Neural crest cell (in vitro differentiated cells): ENCODE measurements at places on chromosomes 12 and 14.
A peak's percentile ranks its signal among the peaks of the same experiment; 100 is the strongest.

DNA sequence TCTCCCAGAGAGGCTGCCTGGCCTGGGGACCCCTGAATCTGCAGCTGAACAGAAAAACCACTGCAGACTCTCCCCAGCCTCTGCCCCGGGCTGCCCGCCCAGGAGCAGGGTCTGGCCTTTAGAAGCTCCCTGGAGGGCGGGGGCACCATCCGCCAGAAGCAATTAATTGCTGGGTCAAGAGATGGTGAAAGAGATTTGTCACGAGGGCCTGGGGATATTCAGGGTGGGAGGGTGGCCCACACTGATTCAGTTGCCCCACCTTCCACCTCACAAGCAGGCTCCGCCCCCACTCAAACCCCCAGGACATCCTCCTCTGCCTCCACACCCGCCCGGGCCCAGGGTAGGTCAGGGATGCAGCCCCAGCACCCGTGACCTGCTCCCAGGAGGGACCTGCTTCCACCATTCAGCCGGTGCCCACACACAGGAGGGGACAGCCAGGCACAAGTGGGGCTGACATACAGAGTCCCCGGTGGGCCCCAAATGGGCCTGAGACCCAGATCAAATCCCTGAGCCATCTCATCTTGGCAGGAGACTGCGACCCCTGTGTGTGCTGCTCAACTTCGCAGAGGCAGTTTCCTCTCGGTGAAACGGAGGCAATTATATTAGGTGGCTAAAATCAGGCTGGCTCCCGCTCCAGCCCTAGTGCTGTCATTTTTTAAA, 23.0 kb downstream of the NCOR2 start:
- peaks cover 15% of the 10 kb centered on the region for H3K4me1 ChIP-seq
- no peak overlapping the region for H3K4me3 ChIP-seq
- H3K36me3 ChIP-seq, result no peaks in the 10 kb centered on the region
- no peak overlapping the region for H3K27ac ChIP-seq
- no peaks in the 10 kb centered on the region for H3K27me3 ChIP-seq
- no peak for DNase-seq

GRCh38 chr14:99344051-99344758, 72.2 kb upstream of the BCL11B start:
- H3K4me3 ChIP-seq, result no peak overlapping the region
- H3K27ac ChIP-seq, result no peak overlapping the region
- H3K27me3 ChIP-seq, result peaks cover 7% of the 10 kb centered on the region
- no peaks in the 10 kb centered on the region for H3K36me3 ChIP-seq
- no peak for DNase-seq

- no peaks in the 10 kb centered on the region for H3K4me1 ChIP-seq
- no peak for DNase-seq
- no peak overlapping the region for H3K27ac ChIP-seq
- peaks cover 8% of the 10 kb centered on the region for H3K36me3 ChIP-seq
- no peaks in the 10 kb centered on the region for H3K27me3 ChIP-seq
- H3K4me3 ChIP-seq, result no peak overlapping the region
These were observed 13.3 kb upstream of the PZP start for GRCh38 chr12:9221483-9221882.

DNA sequence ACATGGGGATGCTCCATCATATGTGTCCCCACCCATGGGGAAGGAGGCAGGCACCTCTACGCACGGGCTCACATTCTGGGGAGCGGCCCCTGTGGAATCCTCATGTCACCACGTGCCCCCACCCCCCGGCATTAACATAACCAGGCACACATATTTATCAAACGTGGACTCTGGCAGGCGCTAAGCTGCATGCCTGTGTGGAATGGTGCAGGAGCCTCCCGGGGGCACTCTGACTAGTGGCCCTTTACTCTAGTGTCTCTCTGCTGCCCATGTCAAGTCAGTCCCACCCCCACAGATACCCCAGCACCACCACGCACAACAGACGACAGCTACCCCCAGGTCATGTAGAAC, 66.1 kb downstream of the CCDC88C start:
- peaks cover 77% of the 10 kb centered on the region for H3K4me1 ChIP-seq
- peak overlapping the region; percentile 94 for H3K27ac ChIP-seq
- no peak overlapping the region for H3K4me3 ChIP-seq
- H3K36me3 ChIP-seq, result no peaks in the 10 kb centered on the region
- no peak for DNase-seq
- no peaks in the 10 kb centered on the region for H3K27me3 ChIP-seq

DNA sequence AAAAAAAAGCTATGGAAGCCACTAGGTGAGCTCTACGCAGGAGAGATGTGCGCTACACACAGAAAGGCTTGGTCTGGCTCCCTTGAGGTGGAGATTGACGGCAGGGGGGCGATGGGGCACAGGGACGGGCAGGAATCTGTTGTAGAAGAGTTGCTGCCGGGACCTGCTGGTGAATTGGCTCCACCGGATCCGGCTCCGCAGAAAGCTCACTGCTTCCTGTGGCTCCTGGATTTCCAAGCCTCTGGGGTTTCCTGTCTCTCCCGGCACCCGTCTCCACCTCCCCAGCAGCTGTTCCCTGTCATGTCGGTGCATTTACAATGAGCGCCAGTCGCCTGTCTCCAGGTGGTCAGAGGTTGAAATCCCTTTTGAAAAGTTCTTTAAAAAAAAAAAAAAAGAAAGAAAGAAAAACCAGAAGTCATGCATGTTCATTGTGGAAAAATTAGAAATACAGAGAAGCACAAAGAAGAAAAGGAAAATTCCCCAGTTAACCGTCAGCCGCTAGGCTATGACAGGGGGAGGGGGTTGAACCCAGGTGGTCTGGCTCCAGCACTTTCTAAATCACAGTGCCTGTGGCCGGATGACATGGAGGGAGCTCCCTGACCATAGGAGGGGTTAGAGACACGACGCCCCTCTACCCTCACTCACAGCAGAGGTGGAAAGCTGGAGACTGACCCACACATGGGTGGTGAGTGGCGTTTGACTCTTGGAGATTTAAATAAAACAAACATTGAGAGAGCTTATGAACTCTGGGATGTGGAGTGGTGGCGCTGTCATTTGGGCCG, 20.8 kb downstream of the FAM222A start:
- H3K4me1 ChIP-seq, result peaks cover 61% of the 10 kb centered on the region
- H3K27me3 ChIP-seq, result peaks cover 19% of the 10 kb centered on the region
- DNase-seq, result no peak

DNA sequence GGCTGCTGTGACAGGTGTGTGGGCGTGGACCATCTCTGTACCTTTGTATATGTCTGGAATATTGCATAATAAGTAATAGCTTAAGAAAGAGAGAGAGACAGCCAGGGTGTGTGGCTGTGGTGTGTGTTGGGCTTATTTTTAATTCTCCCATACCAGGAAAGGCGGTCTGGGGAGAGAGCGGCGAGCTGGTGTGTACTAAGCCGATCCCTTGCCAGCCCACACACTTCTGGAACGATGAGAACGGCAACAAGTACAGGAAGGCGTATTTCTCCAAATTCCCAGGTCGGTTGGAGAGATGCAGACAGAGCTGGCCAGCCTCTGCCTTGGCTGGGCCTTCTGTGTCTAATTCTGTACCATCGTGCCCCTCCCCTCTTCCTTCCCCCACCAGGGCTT, 63.9 kb downstream of the AACS start:
- no peak for DNase-seq
- no peak overlapping the region for H3K27ac ChIP-seq
- no peaks in the 10 kb centered on the region for H3K4me1 ChIP-seq
- no peak overlapping the region for H3K4me3 ChIP-seq
- peaks cover 11% of the 10 kb centered on the region for H3K36me3 ChIP-seq
- no peaks in the 10 kb centered on the region for H3K27me3 ChIP-seq

DNA sequence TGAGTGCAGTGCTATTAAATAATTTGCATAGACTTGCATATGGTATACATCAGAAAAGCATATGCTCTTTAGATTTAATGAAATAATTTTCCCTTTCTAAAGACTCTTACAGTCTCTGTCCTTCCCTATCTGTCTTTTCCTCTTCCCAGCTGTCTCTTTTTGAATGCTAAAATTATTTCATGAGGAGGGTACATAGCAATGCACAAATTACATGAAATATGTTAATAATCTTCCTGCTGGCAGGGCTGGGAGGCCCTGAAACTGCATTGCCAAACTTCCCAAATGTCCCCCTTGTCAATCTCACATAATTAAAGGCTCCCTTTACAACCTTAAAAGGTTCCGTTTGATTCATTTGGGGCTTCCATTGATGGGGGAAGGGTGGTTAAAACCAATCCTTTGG, 22.2 kb downstream of the LLPH start:
- H3K4me1 ChIP-seq, result peaks cover 9% of the 10 kb centered on the region
- H3K36me3 ChIP-seq, result no peaks in the 10 kb centered on the region
- no peak for DNase-seq
- no peak overlapping the region for H3K27ac ChIP-seq
- H3K27me3 ChIP-seq, result no peaks in the 10 kb centered on the region

GRCh38 chr14:103110681-103111231, 12.5 kb upstream of the TNFAIP2 start:
- peaks cover 10% of the 10 kb centered on the region for H3K4me1 ChIP-seq
- no peak overlapping the region for H3K4me3 ChIP-seq
- H3K27me3 ChIP-seq, result peaks cover 15% of the 10 kb centered on the region
- H3K27ac ChIP-seq, result no peak overlapping the region
- no peak for DNase-seq

DNA sequence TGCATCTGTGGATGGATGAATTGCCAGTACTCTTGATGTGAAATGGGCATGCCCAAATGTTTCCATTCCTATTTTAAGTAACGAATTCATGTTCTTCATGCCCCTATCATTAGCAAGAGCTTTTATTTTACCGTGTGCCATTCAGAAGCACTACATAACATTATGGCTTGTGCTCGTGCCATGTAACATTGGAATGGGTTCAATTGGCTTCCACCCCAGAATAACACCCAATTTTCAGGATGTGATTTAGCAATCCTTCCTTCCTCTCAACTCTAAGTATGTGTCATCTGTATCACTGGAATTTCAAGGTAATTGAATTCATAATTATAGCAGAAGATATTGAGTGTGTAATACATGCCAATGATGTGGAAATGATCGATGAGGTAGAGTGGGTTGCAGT, 145.8 kb upstream of the TMPO start:
- H3K27ac ChIP-seq, result no peak overlapping the region
- no peak overlapping the region for H3K4me3 ChIP-seq
- DNase-seq, result no peak

- H3K4me3 ChIP-seq, result no peak overlapping the region
- no peaks in the 10 kb centered on the region for H3K27me3 ChIP-seq
- no peaks in the 10 kb centered on the region for H3K4me1 ChIP-seq
- DNase-seq, result no peak
- no peak overlapping the region for H3K27ac ChIP-seq
These were observed 287.5 kb upstream of the MGAT4C start for GRCh38 chr12:86543716-86544115.

DNA sequence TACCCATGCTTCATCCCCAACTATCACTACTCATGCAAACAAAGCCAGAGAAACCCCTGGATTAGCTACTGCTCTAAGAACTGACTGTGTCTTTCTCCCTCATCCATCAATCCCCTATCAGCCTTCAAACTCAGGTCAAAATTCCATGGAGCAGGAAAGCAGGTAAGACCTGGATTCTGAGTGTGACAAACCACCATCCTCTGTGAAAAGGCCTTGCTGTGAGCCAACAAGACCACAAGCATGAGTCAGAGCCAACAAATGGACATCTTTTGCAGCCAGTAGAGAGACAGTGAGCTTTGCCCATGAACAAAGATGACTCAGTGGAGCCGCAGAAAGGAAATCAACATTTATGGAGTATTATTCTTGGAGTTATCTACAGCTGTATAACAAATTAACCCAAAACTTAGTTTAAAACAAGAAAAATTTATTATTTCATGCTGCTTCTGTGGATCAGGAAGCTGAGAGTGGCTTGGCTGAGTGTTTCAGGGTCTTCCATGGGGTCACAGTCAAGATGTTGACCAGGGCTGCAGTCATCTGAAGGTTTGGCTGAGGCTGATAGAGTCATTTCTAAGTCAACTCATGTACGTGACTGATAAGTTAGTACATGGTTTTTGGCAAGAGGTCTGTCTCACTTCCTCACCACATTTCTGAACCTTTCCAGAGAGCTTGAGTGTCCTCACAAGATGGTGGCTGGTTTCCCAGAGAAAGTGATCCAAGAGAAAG, 61.1 kb downstream of the PITPNM2 start:
- H3K27ac ChIP-seq, result no peak overlapping the region
- H3K4me1 ChIP-seq, result peaks cover 14% of the 10 kb centered on the region
- no peaks in the 10 kb centered on the region for H3K36me3 ChIP-seq
- no peak overlapping the region for H3K4me3 ChIP-seq

GRCh38 chr14:67977434-67978034, 158.0 kb downstream of the RAD51B start:
- H3K27ac ChIP-seq, result no peak overlapping the region
- H3K27me3 ChIP-seq, result no peaks in the 10 kb centered on the region
- H3K36me3 ChIP-seq, result no peaks in the 10 kb centered on the region
